SK-N-MC (cell line): ENCODE measurements at places on chromosomes 2 and 18.

DNA sequence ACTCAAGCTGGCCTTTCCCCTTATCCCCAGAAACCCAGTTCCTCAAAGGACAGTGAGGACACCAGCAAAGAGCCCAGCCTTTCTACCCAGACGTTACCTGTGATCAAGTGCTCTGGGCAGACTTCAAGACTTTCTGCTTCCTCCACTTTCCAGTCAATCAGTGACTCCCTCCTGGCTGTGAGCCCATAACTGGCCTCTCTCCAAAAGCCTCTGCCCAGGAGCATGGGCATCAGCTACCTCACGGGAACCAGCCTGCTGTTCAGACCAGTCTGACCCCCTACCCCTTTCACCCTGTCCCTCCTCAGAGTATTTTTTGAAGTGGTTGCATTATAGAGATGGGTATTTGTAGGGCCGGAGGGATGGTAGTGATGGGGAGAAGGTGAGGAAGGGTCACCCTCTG, 27.7 kb upstream of the CYP27A1 start:
- no peak for DNase-seq

DNA sequence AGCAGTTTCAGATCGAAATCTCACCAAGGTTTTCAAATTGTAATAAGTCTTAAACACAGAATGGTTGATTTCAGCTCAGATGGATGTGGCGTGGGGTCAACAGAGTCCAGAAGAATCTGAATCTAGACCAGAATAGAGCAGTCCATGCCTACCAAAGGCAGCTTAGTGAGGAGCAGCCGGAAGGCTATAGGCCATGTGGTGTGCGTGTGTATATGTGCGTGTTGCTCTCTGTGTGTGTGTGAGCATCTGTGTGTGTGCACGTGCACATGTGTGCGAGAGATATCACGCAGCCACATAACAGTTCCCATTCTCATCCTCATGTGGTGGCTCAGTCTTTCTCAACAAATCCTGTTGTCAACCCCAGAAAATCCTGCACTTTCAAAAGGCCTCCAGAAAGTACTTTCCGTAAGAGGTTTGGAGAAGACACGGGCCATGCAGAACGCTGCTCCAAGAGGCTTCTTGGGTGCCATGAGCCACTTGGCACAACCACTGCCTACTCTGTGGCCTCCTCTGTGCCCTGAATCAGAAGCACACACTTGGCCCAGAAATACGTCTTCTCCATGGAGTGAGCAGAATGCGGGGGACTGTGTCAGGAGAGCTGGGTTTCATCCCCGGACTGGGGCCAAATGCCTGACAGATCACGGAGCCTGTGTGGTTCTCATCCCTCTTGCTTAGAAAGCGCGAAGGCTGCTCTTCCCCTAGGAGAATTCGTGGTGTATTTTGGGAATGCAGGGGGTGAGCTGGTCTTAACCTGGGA, 67.3 kb downstream of the ACKR3 start:
- no peak for DNase-seq

GRCh38 chr2:136395582-136395981, 277.6 kb upstream of the CXCR4 start:
- DNase-seq: no peak

- DNase-seq: no peak
Measured at GRCh38 chr2:31138037-31138962, at the start of gene GALNT14. TSS of gene GALNT14 (minus strand) at chr2:31138440. CDS start at chr2:31138086, 354 bp downstream.

DNA sequence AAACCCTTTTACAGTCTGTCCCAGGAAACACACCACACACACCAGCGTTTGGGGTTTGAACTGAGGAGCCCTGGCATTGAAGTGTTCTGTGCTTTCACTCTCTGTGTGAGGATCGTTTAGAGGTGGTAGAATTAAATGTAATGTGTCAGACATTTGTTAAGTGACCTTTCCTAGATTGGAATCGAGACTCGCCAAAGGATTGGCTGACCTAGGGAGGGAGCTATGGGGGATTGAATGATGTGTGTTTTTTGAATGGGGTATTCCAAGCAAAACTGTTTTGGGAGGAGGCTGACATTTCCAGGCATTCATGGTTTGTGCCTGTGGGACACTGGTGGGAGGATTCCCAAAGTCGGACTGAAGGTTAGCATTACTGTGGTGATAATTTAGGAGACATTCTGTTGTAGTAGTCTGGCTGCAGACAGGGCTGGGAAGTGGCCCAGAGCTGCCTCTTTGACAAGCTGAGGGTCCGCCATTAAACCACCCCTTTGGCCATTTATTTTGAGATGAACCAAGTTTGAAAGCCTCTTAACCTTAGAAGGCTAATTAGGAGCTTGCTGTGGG, 1.7 kb downstream of the MYO1B start:
- DNase-seq: no peak

GRCh38 chr2:156147594-156148330, 184.8 kb downstream of the NR4A2 start:
- no peak for DNase-seq

DNA sequence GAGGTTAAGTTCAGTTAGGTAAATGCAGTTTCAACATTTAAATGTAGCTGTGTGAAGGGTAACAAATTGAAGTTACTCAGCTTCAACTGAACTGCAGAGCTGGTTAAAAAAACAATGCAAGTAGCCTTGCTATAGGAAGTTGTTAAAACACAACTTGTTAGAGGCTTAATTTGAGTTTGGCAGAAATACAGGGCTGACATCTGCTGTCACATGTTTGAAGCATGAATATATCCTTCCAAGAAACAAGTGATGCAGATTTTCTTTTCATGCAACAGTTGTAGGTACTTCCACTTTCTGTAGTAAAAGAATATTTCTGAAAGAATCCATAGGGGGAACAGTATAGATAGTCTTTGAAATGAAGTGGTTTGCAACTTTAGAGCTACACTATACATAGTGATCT, 208.7 kb upstream of the RASGRP3 start:
- no peak for DNase-seq

- DNase-seq: peak; percentile 89
Measured at GRCh38 chr2:175080479-175080878, 75.3 kb upstream of the CHN1 start.

DNA sequence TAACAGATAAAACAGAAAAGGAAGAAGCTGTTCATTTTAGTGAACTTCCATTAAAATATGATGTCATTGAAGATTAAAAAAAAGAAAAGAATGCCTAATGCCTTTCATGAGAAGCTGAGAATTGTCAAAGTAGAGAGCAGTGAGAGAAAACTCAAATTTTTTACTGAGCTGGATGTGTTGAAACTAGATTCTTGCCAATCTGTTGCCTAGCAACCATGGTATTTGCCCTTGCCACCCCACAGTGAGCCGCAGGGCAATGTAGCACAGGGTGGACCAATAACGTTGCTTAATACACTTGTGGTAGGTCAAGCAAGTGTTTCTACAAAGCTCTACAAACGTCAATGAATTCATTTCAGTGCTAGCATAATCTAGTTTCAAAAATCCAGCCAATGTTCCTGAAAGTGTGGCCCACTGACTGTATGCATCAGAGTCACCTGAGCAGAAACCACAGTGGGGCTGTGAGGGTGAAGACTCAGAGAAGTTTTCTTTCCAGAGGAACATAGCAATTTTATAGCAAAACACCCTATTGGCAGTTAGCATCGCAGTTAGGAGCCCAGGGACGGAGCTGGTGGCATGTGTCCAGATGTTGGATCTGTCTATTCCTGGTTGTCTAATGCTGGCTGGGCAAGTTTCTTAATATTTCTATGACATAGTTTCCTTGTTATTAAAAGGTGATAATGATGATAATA, 132.2 kb downstream of the DOCK10 start:
- DNase-seq: no peak

DNA sequence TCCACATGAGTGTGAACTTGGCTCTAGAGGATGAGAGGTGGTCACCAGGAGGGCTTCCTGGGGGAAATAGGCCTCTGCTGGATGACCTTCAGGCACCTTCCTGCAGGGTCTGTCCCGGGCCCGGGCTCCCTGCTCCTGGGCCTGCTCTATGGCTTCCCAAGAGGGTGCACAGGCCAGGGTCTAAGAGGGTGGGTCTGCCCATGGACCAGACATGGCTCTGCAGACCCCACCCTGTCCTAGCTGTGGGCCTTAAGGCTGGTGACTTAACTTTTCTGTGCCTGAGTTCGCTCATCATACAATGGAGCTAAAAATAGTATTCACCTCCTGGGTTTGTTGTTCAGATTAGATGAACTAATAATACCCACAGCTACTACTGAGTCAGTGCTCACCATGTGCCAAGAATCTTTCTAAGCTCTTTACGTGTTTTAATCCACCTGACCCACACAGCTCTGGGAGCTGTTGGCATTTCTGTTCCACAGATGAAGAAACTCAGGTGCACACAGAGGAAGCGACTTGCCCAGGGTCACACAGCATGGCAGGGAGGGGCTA, 14.4 kb downstream of the INHBB start:
- no peak for DNase-seq

DNA sequence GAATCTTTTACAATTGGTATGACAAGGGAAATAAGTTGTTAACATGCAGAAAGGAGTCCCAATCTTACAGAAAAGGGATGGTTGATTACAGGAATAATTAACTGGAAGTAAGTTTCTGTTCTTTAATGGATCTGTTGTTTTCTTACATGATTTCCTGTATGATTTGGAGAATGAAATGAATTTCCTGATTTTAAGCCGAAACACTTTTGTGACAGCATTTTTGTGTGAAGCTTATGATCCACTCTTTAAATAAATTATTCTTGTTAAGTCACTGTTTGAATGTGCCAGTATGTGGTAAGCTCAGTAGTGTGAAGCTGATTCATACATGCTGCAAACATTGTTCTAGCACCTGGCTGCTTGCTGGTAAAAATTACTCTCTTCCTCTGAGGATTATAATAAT, 516.2 kb downstream of the DCDC2C start:
- peak; percentile 37 for DNase-seq

- no peak for DNase-seq
Measured at GRCh38 chr18:45231617-45232016, 383.7 kb upstream of the SLC14A2 start.

DNA sequence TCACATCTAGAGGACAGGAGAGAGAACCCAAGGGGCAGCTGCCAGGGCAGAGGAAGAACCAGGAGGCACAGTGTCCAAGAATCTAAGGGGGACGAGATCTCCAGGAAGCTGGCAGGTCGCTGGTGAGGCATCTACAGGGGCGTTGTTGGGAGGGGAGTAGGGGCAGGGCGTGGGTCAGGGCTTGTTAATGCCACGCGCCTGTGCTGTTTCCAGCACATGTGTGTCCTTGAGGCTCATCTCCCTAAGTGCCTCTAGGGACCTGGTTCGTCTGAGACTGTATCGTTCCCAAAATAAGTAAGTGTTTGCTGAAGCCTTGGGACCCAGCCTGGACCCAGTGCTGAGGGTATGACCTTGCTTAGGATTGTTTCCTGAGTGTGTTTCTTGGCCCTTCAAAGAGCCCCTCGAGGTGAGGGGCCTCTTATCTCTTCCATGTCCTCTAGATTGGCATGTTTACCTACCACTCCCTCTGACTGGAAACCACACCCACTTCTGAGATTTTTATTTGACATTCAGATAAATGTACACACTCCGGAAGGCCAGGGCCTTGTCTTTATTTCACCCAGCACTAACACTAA, 22.2 kb downstream of the HK2 start:
- no peak for DNase-seq

DNA sequence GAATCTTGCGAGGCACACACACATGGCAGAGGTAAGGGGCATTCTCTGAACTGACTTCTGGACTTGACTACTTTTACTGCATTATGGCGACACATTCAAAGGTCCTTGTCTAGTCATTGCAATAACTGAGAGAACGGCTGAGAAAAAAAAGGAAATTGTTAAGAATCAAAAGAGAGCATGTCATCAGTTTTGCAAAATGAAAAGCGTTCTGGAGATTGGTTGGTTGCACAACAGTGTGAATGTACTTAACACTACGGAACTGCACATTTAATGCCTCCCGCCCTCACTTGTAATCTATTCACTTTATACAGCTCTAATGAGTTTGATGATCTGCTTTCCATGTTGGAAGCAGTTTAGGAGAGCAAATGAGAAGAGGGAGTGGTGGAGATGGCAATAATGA, 68.5 kb upstream of the NFU1 start:
- DNase-seq: no peak

DNA sequence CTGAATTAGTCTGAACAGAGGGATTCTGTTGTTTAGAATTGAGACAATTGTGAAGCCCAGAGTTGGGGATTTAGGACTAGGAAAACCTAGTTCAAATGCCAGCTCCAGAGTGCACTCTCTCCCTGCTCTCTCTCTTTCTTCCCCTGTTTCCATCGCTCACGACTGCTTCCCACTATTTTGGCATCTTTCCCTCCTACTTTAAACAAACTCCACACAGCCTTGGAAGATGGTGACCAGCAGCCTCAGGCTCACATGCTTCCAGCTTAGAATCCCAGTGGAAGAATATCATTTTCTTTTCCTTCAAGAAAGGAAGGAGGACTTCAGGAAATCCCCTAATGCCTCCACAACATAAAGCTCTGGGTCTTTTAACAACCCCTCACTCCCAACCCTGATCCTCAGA, 6.1 kb upstream of the DNMT3A start:
- DNase-seq: no peak

- no peak for DNase-seq
Measured at GRCh38 chr2:190844700-190845401, 35.8 kb upstream of the GLS start.

GRCh38 chr2:107984707-107985106, 1.6 kb upstream of the SLC5A7 start:
- no peak for DNase-seq

- no peak for DNase-seq
Measured at GRCh38 chr2:127463155-127463991, 45.1 kb downstream of the PROC start.

GRCh38 chr2:47225061-47225783, 70.1 kb upstream of the STPG4 start:
- DNase-seq: no peak

- DNase-seq: no peak
Measured at GRCh38 chr2:168614172-168615018, 158.3 kb downstream of the CERS6 start.

DNA sequence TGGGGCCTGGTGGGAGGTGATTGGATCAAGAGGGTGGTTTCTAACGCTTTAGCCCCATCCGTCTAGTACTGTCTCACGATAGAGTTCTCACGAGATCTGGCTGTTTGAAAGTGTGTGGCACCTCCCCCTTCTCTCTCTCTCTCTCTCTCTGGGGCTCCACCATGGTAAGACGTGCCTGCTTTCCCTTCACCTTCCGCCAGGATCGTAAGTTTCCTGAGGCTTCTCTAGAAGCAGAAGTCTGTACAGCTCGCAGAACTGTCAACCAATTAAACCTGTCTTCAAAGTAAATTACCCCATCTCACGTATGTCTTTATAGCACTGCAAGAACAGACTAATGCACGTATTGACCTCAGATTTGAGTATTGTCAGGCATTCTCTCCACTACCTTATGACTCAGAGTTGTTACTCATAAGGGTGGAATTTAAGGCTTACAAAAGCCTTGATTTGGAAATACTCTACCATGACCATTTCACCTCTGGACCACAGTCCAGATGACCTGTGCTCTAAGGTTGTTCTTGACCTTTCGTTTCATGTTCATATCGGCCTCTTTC, 99.5 kb upstream of the AGAP1 start:
- DNase-seq: no peak

- DNase-seq: no peak
Measured at GRCh38 chr18:6015364-6015763, 120.0 kb upstream of the TMEM200C start.

DNA sequence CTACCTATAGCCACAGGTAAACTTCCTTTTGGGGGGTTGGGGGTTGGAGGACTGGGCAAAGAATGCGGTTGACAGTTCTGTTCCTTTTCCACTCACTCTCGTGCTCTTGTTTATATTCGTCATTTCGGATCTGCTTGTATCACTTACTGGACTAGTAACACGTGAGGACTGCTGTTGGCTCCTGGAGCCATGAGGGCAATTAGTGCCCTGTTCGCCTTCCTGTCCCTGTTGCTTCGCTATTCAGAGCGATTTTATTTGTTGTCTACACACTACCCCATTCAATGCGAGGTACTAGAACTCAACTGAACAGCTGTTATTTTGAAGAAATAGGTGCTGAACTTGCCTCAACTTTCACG, 1.1 kb downstream of the KCNJ3 start:
- no peak for DNase-seq
